Uterus (tissue), 4 donors: ENCODE measurements at places on chromosomes 6 and 20.

- no peak for DNase-seq
Observed at GRCh38 chr20:41631826-41632225, 13.6 kb upstream of the CHD6 start.

- no peak for DNase-seq
Observed at GRCh38 chr6:166588691-166589336, 2.3 kb upstream of the RAMACL start.

DNA sequence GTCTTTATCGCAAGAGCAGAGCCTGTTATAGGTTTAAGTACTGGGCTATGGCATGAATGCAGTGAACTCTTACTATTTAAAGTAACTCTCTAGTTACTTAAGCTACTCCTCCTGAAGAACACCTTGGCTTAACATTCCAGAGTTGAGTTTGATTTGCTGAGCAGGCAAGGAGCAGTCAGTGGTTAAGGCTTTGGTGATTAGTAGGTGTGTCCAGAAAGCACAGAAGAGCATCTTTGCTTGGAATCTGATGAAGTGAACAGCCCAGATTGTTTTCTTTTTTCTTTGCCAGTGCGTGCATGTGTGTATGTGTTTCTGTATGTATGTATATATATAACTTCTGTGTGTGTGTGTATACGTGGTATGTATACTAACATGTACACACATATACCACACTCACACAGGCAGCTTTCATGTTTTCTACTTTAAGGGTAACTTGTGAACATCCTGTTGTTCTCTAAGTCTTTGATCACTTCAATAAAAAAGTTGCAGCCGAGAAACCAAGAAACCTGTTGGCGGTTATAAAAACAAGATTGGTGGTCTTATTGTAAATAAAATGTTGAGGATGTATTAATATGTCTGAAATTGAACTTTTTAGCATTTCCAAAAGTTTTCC is 56.2 kb upstream of the TULP4 start:
- no peak for DNase-seq

DNA sequence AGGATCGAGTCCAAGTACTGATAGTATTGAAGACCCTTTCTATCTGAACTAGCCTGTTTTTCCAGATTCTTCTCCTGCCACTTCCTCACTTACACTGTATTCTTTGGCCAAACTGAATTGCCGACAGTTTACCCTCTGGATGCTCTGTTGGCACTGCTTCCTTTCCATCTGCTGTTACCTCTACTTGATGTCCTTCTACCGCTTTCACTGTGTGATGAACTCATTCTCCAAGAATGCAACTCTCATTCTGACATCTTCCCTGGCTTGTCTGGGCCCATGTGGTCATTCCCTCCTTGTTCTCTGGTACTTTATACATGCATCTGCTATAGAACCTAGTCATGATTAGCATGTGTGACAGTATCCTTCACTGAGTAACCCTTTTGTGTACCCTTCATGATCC is 16.3 kb downstream of the RPRD1B start:
- no peak for DNase-seq

GRCh38 chr6:98526465-98526864 is 307.9 kb upstream of the POU3F2 start:
- DNase-seq: no peak

GRCh38 chr6:88236612-88237360 is 70.6 kb upstream of the CNR1 start:
- DNase-seq: no peak

DNA sequence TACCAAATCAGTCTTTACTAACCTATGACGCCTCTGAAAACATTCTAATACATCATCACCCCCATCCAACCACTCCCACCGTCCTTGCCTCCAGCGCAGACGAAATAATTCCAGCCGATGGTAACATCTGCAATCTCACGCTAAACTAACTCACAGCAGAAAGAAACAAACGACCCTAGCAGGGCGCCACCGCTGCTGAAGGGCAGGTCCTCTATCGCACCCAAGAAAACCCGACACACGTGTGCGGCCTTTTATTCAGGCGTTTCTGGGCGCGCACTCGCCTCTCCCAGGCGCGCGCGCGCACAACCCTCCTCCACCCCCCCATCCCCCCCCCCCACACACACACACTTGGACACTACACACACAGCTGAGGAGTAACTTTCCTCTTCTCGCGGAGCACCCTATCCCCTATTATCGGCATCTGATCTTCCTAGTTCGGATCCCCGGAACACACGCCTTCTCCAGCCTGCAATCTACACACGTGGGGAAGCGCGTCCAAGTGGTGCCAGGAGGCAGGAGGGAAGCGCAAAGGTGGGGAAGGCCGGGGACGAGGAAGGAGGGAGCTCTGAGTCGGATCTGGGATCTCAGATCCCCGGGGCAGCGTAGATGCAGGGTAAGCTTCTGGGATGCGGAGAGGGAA is 1.4 kb downstream of the GFOD1 start:
- no peak for DNase-seq

GRCh38 chr6:46821458-46821881 is 28.3 kb downstream of the MEP1A start:
- no peak for DNase-seq

GRCh38 chr6:37488476-37488875 is 11.2 kb downstream of the CCDC167 start:
- DNase-seq: no peak

DNA sequence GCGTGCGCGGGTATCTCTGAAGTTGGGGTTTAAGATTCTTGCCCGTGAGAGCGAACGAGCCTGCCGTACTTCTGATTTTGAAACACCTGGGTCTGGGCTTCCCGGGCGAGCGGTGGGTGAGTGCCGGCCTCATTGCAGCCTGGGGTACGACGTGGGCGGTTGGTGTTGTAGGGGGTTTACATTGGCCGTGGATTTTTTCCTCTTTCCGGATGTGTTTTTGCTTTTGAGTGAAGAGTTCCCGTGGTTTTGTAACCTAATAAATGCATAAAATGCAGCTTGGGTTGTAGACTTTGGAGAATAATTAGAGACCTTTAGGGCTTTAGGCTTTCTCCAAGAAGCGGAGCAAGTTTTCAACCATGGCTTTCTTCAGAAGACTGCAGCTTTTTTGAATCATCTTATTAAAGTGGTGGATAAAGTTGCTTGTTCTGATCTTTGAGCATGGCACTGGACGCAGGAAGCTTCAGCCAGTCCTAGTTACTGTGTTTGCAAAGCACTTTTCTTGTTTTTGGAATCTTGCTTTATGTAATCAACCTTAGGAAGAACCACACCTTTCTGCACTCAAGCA is 314 bp downstream of the FARS2 start:
- no peak for DNase-seq
